Endothelial cell (in vitro differentiated cells): ENCODE measurements at places on chromosomes 3 and 15. TPM values are rescaled to one million over a fixed set of nuclear protein-coding genes. Genes with fewer than 3 reads are reported as not detected.
A peak's percentile ranks its signal among the peaks of the same experiment; 100 is the strongest.

Gene LRRC2
- 0.23 TPM for total RNA-seq

Gene KLF15
- 0.67 TPM for total RNA-seq

Gene FOXL2
- 6.8 TPM for total RNA-seq

Gene DPH6
- 10.6 TPM for total RNA-seq

DNA sequence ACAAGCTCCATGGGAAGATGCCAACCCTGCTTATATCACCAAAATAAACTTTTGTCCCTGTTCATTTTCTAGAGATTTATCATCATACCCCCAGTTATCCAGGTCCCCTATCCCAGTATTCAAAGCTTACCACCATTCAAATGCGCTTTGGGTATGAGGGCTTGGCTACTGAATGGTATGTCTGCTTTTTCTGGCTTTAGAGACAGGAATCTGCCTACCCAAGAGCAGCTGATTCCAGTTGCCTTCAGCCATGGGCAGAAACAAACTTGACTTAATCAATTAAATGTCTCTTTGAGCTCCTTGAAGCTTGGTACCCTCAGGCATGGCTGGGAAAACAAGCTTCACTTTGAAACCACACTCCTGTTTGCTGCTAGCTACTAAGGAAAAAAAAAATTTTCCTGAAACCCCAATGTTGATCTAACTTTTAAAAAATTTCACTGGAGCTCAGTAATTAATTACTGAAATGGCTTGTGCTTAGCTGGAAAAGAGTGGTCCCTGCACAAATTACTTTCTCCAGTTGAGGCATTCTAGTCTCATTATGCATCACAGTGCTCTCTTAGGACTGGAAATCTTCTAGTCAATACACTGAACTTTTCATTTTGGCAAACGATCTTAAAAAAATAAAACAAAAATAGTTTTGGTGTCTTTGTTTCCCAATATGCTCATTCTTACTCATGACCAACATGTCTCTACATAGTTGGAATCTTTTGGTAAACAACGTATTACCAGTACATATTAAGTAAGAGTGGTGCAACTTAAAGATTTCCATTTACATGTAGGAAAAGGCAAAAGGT is 242.8 kb downstream of the DTWD1 start:
- no peak overlapping the region for H3K27ac ChIP-seq
- no peaks in the 10 kb centered on the region for H3K4me1 ChIP-seq
- H3K4me3 ChIP-seq, result no peak overlapping the region
- DNase-seq, result no peak
- peaks cover 23% of the 10 kb centered on the region for H3K36me3 ChIP-seq
- H3K27me3 ChIP-seq, result no peaks in the 10 kb centered on the region

DNA sequence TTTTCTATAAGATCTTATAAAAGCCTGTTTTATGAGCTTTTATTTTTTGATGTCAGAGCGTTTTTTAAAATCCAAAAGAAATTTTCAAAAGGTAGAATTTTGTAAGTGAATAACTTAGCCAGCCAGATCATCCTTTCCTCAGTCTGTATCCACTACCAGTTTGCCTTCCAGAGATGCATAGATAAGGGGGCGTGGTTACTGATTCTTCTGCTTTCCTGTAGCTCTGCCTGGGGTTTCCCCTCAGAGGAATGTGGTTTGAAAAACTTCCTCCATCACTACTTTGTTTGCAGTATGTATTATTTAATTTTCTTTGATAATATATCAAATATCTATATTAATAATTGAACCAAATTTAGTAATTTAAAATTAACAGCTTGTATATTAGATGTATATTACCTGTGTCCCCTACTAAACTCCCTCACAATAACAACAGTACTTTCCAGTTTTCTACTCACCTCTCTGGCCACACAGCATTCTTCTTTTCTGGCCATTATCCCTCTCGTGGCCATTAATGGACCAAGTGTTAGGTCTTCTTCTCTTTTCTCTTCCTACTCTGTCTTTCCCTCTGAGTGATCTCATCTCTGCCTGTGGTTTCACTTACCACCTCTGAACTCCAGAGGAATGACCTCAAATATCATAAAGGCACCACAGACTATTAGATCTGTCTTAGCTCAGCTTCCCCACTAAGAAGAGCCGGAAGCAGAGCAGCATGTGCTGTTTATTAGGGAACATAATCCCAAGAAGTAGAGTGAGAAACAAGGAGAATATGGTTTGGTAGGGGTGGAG is 239.7 kb downstream of the UBE2E2 start:
- DNase-seq, result no peak
- no peak overlapping the region for H3K4me3 ChIP-seq
- H3K36me3 ChIP-seq, result no peaks in the 10 kb centered on the region

GRCh38 chr3:28951772-28952556 is 328.9 kb upstream of the RBMS3 start:
- no peak overlapping the region for H3K4me3 ChIP-seq
- no peaks in the 10 kb centered on the region for H3K36me3 ChIP-seq
- no peak overlapping the region for H3K27ac ChIP-seq
- no peaks in the 10 kb centered on the region for H3K4me1 ChIP-seq
- no peaks in the 10 kb centered on the region for H3K27me3 ChIP-seq

GRCh38 chr15:69758810-69759790 is 306.5 kb downstream of the RPLP1 start:
- no peak for DNase-seq
- no peaks in the 10 kb centered on the region for H3K36me3 ChIP-seq
- H3K4me1 ChIP-seq, result peaks cover 37% of the 10 kb centered on the region
- H3K4me3 ChIP-seq, result no peak overlapping the region
- H3K27ac ChIP-seq, result peak overlapping the region; percentile 34
- H3K27me3 ChIP-seq, result no peaks in the 10 kb centered on the region

DNA sequence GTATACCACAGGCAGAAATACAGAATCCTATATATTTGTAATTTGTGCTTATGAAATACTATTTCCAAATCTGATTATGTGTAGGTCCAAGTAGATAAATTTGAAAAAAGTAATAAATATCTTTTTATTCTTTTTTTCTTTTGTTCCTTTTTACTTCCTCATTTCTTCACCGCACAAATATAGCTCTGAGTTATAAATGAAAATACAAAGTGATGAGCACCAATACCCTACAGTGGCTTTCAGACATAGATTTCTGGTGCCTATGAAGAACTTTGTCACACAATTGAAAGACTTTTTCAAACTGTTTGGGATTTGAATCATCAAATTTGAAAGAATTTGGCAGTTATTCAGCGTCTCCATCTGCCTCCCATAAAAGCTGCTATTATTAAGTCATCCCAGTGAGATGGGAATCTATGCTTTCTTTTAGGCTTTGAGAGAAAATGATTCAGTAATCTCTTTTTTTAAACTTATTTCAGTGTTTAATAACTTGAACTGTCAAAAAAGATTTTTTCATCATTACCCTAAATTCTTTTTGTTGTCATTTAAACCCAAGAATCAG is 363.6 kb upstream of the GOLIM4 start:
- H3K4me1 ChIP-seq, result peaks cover 8% of the 10 kb centered on the region
- no peak overlapping the region for H3K27ac ChIP-seq
- no peaks in the 10 kb centered on the region for H3K27me3 ChIP-seq
- DNase-seq, result no peak
- no peaks in the 10 kb centered on the region for H3K36me3 ChIP-seq
